ENCODE measurements at places on chromosomes 1 and 21. TPM values are rescaled to one million over a fixed set of nuclear protein-coding genes. Genes with fewer than 3 reads are reported as not detected.
A peak's percentile ranks its signal among the peaks of the same experiment; 100 is the strongest.

- no peak for DNase-seq
These were observed 263.3 kb downstream of the MRPL39 start for GRCh38 chr21:25343774-25344545.

- no peak for DNase-seq
These were observed 13.3 kb downstream of the RRP15 start for GRCh38 chr1:218298398-218298797.

DNA sequence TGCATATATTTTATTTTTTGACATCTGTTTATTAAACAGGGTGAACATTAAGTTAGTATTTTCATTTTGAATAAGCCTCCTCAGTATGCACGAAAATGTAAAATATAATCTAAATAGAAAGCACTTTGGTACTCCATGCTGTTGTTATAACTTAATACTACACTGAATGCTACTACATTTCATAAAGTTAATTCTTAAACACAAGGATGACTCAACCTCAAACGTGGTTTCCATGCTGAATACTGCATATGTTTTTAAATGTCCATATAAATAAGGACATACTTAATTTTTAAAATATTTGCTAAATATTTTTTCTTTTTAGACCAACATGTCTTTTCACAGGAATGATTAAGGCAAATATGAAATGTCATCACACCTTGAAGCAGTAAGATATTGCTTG lies 83.9 kb downstream of the USP24 start:
- no peak for DNase-seq

GRCh38 chr1:20311289-20311688 lies 20.6 kb downstream of the VWA5B1 start:
- no peak for DNase-seq

- peak; percentile 28 for DNase-seq
These were observed 39.2 kb downstream of the CAMK2N1 start for GRCh38 chr1:20446796-20447195.

GRCh38 chr1:60575326-60575977 lies 501.9 kb upstream of the C1orf87 start:
- DNase-seq = no peak

GRCh38 chr1:182552527-182552926 lies 36.5 kb downstream of the RNASEL start:
- no peak for DNase-seq

- DNase-seq = no peak
These were observed 27.9 kb downstream of the CHD5 start for GRCh38 chr1:6152181-6152580.

DNA sequence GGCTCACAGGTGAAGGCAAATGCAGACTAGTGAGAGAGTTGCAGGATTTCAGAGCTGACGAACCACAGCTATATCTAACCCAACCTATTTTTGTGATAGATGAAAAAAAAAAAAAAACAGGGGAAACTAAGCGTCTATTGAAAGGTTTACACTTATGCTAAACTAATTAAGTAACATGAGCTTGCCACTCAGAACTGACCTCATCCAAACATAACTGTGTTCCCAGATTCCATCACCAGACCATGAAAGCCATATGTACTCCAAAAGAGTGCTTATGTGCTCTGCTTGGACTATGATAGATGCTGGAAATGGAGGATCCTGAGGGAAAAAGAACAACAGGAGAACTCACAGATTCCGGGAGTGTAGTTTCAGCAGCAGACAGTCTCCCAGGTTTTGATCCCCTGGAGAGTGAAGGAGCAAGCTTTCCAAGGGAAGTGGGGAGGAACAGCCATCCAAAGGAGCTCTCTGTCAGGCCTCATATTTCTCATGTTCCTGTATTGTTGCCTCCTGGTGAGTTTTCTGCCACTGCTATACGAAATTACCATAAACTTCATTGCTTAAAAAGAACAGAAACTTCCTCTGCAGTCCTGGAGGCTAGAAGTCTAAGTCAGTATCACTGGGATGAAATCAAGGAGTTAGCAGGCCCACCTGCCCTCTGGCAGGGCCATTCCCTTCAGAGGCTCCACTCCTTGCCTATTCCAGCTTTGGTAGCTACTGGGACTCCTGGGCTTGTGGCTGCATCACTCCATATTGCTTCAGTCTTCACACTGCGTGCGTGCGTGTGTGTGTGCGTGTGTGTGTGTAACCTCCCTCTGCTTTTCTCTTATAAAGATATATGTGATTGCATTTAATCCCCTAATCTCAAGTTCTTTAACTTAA lies 38.1 kb downstream of the NIBAN1 start:
- DNase-seq = no peak

DNA sequence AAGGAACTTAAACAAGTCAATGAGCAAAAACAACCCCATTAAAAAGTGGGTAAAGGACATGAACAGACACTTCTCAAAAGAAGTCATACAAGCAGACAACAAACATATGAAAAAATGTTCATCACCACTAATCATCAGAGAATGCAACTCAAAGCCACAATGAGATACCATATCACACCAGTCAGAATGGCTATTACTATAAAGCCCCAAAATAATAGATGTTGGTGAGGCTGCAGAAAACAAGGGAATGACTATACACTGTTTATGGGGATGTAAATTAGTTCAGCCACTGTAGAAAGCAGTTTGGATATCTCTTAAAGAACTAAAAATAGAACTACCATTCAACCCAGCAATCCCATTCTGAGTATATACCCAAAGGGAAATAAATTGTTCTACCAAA lies 51.2 kb downstream of the MRPL39 start:
- peak; percentile 43 for DNase-seq

GRCh38 chr1:89931964-89932363 lies 62.9 kb upstream of the ZNF326 start:
- no peak for DNase-seq

- DNase-seq = no peak
These were observed 37.9 kb downstream of the RGL1 start for GRCh38 chr1:183842795-183843144.

DNA sequence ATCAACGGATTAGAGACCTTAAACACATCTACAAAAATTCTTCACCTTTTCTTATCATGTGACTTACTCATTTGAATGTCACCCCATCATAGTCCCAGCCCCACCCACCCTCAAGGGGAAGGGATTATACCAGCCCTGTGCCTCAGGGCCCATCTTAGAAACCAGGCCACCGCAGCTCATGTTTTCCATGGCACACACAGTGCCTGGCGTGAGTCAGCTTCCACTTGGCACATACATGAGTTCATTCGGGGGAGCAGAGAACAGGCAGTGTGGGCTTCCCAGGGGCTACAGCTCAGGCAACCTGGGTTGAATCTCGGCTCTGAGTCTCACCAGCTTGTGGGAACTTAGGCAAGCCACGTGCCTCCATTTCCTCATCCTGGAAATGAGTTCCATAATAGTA lies 310.6 kb downstream of the NPHP4 start:
- DNase-seq = no peak

DNA sequence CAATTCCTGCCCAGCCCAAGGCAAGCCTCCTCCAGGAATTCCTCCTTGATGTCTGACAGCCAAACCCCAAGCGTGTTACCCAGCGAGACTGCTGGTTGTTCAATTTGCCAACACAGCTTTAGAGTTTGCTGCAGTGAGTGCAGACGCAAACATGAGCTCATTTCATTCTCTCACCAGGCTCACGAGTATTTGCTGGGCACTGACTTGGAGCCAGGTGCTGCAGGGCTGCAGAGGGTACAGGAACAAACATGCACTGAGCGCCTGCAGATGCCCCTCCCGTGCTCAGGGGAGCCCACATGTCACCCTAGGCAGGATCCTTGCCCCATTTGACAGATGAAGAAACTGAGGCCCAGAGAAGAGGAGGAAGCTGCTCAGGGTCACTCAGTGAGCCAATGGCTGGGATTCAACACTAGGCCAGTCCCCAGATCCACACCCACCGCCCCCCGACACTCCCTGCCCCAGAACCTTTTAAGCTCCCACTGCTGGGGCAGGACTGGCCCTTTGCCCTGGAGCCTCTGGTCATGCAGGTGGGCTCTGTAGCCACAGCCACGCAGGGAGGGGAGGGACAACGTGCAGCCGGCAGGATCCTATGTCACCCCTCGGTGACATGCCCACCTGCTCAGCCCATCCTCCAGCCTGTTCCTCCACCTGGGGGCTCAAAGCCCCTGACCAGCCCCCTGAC lies 363.7 kb downstream of the MATN1 start:
- no peak for DNase-seq

GRCh38 chr1:117268535-117269455 lies 58.1 kb upstream of the VTCN1 start:
- DNase-seq = no peak

- no peak for DNase-seq
These were observed 14.3 kb upstream of the DR1 start for GRCh38 chr1:93331412-93331811.

DNA sequence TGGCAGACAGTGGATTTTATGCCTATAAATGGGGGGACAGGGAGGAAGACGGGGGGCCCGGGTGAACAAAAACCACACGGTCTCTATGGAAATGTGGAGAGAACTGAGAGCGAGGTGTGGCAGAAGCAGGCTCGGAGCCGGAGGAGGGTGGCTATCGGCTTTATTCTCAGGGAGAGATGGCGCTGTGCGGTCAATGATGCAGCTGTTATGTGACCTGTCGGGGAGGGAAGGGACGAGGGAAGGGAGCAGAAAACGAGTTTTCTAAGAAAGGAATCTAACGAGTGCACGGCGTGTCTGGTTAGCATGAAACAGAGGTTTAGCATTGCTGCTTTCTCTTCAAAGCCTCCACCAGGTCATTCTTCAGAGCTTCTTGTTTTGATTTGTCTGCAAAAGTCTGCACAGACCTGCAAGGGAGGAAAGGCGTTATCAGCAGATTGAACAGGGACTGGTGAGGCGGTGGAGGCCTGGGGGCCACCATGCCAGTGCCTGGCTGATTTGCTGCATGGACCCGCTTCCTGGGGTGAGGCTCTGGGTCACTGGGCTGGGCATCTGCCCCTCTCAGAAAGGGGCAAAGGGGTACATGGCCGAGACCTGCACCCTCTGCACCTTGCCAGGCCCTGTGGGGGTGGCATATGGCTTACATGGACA lies 27.2 kb downstream of the SLC66A1 start:
- no peak for DNase-seq

DNA sequence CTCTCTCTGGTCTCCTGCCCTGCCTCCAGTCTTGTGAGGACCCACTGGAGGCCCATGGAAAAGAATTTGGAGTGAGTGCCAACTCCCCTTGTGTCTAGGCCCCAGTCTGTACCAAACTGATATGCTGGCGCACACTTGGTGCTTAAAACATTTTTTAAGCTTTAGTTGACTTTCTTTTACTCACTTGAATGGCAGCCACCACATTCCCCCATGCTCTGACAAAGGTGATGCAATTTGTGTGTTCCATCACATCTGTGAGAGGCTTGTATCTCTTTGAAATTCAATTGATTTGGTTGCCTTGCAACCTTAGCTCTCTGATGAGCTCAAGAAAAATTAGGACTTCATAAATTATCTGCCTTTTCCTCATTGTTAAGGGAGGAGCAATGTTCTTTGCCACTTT lies 30.5 kb upstream of the WDTC1 start:
- no peak for DNase-seq

DNA sequence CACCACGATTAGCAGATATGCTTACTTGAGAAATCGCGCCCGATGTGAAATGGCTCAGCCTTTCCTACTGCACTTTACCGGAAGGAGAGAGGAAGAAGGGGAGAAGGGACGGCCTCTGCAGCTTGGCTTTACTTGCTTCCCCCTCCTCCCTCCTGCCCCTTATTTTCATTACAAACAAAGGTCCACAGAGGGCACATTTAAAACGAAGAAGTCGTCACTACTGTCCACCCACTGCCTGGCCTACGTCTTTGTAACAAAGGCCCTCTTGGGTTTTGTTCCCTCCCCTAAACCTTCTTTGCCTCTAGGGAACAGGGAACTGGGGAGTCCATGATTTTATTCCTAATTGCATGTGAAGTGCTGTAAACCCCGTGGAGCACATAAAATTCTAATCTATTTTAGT lies 308.5 kb downstream of the LMX1A start:
- no peak for DNase-seq

- DNase-seq = peak; percentile 87
These were observed 78.1 kb upstream of the COX20 start for GRCh38 chr1:244757091-244757939.

GRCh38 chr21:38140207-38140903 lies 116.4 kb upstream of the KCNJ15 start:
- peak; percentile 70 for DNase-seq

DNA sequence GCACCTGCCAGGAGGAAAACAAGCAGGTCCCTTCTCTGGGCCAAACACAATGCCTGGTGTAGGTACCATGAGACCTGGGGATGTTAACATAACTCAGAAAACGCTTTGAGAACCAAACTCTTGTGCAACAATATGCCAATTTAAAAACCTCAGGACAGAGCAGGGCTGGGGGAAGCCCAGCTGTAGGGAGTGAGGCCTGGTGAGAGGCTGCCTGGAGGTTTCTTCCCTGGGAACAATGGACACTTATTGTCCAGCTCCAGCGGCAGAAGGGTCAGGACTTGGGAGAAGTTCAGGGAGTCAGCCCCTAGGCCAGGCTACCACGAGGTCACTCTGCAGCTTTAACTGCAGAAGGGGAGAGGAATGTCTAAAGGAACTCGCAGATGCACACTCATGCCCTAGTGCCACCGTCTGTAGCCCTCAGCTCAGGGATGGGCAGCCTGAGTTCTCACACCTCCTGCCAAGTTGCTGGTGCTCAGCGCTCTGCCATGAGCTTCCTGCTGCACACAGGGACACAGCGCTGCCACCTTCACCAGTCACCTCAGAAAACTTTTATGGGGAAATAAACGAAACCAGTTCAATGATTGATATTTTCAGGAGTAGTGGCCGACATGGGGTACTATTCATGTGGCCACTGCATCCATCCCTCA lies 8.5 kb downstream of the GPR157 start:
- DNase-seq = no peak

GRCh38 chr1:158976219-158976618 lies 33.5 kb upstream of the IFI16 start:
- no peak for DNase-seq

DNA sequence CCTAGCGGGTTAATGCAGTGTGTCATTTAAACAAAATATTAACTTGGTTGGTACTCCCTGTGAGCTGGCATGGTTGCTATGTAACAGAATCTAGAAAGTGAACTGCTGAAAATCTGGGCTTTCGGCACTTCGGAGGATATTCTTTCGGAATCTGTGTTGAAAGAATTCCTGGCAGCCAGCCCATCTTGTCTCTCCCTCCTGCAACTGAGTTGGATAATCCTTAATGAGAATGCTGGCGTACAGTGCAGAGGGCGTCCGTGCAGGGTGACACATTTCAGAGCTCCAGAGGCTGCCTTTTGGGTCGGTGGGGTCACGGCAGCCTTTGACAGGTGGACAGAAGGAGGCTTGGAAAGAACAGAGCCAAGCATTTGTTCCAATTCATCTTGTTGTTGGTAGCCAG lies 3.7 kb downstream of the KAZN start:
- peak; percentile 7 for DNase-seq

GRCh38 chr21:26597031-26597430 lies 23.9 kb upstream of the CYYR1 start:
- DNase-seq = no peak

The ENAH gene
- 91.8 TPM for total RNA-seq

The KCNJ9 gene
- total RNA-seq = not detected

The CACNA1S gene
- 0.17 TPM for total RNA-seq

The OR2G6 gene
- total RNA-seq = not detected

The DENND2C gene
- 4.6 TPM for total RNA-seq

The TNNT2 gene
- 156 TPM for total RNA-seq

The IL10 gene
- not detected for total RNA-seq

The CYB561D1 gene
- 10.1 TPM for total RNA-seq

The VN1R5 gene
- not detected for total RNA-seq

The SLC1A7 gene
- total RNA-seq = not detected

The APCS gene
- not detected for total RNA-seq

The C1orf87 gene
- total RNA-seq = not detected

The LENEP gene
- not detected for total RNA-seq

All from LHCN-M2 (cell line).